ENCODE measurements at places on chromosomes 7 and 10.
A peak's percentile ranks its signal among the peaks of the same experiment; 100 is the strongest.

DNA sequence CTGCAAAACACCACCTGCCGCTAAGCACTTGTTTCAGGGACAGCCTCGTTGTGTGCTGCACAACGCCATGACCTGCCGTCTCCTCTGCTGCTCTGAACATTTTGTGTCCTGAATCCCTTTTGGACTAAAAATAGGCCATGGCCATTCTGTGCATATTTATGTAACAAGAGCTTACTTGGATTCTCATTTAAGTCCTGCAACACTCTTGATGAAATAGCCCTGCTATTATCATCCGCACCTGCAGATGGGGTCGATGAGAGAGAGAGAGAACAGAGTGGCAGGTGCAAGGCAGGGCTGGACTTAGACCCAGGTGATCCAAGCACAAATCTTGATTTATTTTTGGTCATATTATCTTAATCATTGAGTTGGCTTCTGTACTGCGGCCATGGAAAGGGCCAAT is 121.2 kb upstream of the PRKCQ start:
- ATAC-seq: no peak

DNA sequence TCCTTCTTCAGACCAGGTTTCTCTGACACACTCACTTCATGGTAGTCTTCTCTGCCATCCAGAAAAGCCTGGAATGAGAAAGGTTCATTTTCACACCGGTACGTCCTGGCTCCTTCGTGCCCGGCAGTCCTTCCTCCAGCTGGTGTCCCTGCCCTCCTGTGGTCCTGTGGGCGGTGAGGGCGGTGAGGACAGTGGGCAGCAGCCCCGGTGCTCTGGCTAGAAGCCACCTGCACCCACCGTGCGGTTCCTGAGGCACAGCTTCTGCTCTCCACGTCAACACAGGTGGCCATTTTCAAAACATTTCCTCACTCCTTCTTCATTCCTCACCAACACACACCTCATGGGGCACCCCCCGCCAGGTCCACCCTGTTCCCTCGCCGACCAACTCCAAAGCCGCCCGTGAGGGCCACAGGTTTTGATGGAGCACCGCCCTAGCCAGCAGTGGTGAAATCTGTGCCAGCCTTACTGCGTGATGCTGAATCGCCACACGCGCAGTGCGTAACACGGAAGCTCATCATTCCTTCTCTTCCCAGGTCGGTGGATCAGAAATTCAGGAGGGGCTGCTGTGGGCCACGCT is 251.4 kb upstream of the RNF32 start:
- ATAC-seq: no peak

DNA sequence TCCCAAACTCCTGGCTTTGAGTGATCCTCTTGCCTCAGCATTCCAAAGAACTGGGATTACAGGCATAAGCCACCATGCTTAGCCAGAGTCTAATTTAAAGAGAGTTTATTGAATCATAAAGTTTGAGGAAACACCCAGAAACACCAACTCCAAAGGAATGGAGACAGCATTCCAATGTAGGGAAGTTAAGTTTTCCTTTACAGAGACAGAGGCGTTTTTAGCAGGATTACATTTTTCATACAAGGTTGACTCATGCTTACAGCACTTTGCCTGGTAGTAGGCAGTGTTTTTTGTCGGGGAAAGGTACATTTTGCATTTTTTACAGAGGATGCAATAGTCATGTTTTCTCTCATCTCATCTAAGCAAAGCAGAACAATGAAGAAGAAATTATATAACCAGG is 18.9 kb upstream of the OPN4 start:
- ATAC-seq: no peak

DNA sequence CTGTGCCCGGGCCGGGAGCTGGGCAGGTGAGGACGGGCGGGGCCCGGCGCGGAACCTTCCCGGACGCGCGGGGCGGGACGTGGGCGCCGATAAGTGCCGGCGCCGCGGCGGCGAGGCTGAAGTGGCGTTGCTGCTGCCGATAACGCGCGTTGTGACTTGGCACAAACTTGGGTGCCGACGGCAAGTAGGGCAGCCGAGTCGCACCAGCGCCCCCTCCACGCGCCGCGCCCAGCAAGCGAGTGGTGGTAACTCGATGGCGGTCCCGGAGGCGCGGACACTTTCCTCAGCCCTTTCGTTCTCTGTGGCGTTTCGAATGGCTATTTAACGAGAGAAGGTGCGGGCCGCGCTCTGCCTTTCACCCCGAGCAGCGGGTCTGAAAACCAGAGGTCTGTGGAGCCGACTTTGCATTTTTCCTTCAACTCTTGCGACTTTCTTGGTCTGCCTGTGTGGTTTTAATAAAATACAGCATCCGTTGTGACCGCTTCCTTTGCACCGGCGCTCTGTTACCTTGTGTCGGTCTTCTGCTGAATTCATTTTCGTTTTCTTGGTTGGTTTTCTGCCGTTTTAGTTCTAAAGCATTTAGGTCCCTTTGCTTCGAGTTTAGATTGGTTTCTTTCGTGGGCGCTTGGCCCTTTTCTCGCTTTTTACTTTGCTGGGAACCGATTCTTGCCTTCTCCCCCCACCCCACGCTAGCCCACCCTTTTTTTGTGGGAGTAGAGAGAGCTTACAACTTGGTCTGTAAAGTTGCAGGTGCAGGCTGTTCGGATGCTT is 701 bp downstream of the STK17A start:
- ATAC-seq: peak; percentile 17

- ATAC-seq: no peak
Measured at GRCh38 chr10:10891124-10892082, 126.3 kb upstream of the CELF2 start.

- ATAC-seq: no peak
Measured at GRCh38 chr10:127398140-127398970, 150.8 kb upstream of the NPS start.

GRCh38 chr10:29106287-29106686 is 182.6 kb upstream of the LYZL1 start:
- no peak for ATAC-seq

DNA sequence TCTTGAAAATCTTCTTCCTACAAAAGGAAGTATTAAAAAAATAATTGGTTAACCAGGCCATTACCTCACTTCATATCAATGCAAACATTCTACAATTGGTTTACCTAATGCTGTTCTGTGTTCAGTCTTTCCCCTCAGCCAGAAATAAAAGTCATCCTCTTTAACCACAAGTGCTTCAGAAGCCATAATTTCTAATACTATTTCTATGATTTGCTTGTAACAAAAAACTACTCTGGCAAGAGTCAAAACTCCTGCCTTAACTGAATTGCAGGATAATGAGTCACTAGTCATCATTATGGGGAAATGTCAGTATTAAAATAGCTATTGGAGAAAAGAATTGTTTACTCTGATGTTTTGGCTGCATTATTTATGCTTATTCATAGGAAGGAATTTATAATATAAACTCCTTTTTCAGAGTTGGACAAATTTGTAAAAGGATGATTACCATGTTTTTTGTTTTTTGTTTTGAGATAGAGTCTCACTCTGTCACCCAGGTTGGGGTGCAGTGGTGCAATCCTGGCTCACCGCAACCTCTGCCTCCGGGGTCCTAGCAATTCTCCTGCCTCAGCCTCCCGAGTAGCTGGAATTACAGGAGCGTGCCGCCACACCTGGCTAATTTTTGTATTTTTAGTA is 55.5 kb upstream of the ODAD2 start:
- ATAC-seq: no peak

- ATAC-seq: no peak
Measured at GRCh38 chr7:38628630-38629385, 2.4 kb downstream of the AMPH start.

DNA sequence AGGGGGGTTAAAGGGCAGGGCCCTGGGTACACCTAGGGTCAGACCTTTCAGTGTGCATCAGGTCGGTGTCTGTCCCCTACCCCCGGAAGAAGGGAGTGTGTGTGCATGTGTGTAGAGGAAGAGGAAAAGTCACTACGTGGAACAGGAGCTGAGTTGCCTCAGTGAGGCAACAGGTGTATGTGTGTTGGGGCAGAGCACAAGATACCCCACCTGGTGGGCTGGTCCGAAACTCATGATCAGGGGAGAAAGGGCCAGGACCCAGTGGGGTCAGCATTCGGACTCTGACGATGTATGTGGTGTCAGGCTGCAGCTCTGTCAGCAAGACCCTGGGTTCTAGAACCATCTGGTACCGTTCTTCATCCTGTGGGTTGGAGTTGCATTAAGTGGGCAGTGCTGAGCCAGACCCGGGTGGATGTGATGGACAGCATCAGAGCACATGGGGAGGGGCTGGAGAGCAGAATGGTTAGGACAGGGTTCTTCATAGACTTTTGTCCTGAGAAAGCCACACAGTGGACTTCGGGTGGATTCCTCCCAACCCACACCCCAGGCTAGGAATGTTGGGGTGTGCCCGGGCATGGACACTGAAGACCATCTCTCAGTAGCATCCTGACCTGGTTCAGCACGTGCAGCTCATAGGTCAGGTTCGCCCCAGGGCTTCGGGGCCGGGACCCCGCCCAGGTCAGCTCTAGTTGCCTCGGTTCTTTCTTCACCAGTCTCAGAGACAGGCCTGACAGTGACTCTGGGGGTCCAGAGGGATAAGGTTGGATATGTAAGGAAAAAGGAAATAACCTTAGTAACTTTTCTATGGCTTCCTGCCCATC is 10.7 kb downstream of the EPHA1 start:
- no peak for ATAC-seq

GRCh38 chr7:158236400-158236799 is 351.2 kb downstream of the PTPRN2 start:
- no peak for ATAC-seq

DNA sequence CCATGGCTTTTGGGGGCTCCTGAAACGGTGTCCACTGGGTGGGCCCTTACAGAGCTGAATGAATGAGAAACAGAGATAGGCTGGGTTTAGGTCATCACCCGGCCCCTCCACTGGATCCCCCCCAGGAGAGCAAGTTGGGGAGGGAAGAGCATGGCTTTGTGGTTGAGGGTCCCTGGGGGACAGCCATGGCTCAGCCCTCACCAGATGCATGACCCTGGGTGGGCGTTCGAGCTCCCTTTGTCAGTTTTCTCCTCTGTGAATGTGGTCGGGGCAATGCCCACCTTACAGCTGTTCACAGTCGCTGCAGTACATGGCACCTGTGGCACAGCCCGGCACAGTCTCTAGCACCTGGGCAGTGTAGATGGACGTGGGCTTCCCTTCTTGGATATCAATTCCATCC is 40.6 kb upstream of the CXCL12 start:
- ATAC-seq: no peak

DNA sequence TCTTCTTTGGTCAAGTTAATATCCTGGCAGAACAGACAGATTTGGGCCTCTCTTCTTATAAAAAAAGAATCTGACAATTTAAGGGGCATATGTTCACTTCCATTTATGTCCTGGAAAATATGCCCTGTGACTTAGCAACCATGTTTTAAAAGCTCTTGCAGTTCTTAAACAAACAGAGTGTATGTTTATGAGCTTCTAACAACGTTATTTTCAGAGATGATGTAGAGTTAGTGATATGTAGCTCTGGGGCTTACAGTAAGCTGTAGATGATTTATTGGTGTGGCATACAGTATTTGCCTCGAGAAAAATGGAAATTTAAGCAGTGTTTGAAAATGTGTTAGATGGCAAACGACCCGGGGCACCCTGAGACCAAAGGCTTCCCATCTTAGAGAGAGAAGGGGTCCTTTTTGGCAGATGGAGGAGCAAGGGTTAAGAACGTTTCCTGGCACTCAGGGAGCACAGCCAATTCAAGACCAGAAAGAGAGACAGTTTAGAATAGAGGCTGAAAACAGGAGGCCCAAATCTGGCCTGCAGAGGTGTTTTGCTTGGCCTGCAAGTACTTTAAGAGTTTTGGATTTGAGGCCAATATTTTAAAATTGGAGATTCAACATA is 397.5 kb downstream of the KCNMA1 start:
- ATAC-seq: no peak

- peak; percentile 32 for ATAC-seq
Measured at GRCh38 chr7:30252885-30253795, 31.3 kb upstream of the ZNRF2 start.

DNA sequence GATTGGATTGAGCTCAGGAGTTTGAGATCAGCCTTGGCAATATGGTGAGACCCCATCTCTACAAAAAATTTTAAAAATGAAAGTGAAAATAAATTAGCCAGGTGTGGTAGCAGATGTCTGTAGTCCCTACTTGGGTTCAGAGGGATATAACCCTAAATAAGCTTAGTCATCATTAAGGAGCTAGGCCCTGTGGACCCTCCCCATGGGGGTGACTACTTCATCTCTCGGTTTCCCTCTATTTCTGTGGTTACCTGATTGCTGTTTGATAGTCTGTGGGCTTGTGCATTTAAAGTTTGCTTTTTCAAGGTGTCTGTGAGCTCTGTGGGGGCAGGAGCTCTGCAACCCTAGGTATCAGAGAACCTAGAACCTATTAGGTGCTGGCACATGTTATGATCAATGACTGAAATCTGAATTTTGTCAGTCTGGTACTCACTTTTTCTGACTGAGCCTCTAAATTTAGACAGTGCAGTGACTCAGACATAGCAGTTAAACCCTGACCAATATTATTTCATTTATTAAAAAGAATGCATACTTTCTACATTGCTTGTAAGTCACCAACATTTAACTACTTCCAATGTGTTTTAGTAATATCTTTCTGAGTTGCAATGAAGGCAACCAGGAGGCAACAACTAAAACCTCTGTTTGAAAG is 8.1 kb upstream of the CUZD1 start:
- ATAC-seq: peak; percentile 71

- ATAC-seq: no peak
Measured at GRCh38 chr7:4042402-4043045, 639.6 kb upstream of the FOXK1 start.
